ENCODE measurements at places on chromosomes 2 and 18.

GRCh38 chr18:10020171-10020570 is 106.4 kb downstream of the VAPA start:
- DNase-seq, result no peak

DNA sequence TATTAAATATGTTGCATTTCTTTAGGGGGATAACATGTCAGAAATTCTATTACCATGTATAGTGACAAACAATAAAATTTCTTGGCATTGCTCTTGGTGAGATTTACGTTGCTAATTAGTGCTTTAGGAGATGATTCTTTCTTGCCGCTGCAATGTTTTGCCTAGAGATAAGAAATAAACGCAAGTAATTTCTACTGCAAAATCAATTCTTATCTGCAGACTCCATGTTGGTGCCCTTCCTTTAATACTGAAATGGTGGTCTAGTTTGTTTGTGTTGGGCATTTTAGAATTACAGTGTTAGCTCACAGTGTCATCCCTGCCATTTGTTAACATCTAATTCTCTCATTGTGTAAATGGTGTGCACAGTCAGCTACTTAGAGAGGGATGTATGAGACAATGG is 34.6 kb downstream of the ASXL3 start:
- no peak for DNase-seq

GRCh38 chr18:27461957-27462356 is 276.8 kb upstream of the CHST9 start:
- no peak for DNase-seq

DNA sequence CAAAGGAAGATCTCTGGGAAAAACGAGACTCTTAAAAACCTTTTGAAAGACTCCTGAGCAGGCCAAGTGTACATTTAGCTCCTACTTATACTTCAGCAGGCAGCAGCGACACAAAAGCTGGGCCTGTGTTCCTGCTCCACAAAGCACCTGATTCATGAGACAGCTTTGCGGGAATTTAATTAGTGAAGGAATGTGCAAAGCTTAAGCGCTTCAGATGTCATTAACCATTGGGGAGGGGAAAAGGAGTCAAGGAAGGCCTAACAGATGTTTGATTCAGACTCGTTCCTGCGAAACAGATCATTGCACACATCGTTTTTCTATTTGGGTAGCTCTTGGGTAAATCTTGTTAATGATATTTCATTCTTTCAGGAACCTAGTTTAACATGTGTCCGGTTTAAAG is 125.9 kb downstream of the MAIP1 start:
- no peak for DNase-seq

DNA sequence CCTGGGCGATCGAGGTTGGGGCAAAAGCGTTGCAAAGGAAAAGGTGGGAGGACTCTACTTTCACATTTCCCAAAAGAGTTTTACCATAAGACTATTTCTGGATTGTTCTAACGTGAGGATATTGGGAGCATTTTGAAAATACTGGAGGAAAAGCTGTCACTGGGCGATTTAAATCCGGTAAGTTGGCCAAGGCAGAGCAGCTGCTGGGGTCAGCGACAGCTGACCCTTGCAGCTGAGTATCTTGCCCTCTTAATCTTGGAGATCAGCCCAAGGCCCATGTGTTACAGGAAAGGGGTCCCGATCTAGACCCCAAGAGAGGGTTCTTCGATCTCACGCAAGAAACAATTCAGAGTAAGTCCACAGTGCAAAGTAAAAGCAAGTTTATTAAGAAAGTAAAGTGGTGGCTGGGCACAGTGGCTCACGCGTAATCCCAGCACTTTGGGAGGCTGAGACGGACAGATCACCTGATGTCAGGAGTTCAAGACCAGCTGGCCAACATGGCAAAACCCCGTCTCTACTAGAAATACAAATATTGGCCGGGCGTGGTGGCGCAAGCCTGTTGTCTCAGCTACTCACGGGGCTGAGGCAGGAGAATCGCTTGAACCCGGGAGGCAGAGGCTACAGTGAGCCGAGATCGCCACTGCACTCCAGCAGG is 964 bp upstream of the ST3GAL5 start:
- DNase-seq, result no peak

GRCh38 chr2:47521666-47522285 is 118.8 kb downstream of the MSH2 start:
- peak; percentile 3 for DNase-seq

DNA sequence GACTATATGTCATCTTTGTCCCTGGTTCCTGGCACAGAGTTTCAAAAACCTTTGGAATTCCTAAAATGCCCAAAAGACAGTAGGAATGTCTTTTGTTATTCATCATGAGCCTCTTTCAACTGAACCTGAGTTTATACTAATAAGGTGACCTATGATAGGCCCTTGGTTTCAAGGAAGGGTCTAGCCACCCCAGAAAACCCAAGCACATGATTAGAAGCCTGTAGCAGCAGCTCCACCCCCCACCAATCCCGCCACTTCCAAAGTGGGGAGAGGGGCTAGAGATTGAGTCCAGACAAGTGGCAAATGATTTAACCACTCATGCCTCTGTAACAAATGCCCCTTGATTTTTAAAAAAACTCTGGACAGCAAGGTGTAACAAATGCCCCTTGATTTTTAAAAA is 56.8 kb downstream of the ADD2 start:
- no peak for DNase-seq

DNA sequence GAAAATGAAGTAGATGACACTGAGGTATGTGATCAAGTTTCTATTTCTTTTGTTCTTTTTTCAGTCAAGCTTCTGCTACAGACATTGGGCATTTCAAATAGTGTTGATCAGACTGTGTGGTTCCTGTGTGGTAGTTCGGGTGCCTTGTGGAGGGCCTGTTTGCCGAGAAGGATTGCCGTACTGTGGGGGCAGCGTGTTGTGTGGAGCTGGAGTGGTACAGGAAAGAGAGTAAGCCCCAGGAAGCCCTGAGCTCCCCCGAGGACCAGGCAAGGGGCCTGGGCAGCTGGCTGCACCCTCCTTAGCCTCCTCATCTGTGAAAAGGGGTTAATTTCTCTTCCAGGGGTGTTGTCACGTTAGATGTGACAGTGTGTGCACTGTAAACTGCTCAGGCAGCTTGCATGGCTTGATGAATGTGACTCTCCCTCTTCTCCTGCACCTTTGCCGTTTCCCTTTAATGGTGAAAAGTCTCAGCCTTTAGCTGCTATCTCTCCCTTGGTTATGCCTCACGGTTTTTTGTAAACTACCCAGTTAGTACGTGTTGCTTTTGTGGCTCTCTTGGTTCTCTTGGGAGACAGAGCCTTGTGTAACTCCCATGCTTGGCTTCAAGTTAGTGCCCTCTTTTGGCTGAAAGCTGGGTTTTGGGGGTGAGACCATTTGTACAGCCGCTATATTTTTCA is 19.5 kb downstream of the C2orf74 start:
- no peak for DNase-seq

- peak; percentile 31 for DNase-seq
Measured at GRCh38 chr2:198309673-198310280, 505.4 kb downstream of the PLCL1 start.

DNA sequence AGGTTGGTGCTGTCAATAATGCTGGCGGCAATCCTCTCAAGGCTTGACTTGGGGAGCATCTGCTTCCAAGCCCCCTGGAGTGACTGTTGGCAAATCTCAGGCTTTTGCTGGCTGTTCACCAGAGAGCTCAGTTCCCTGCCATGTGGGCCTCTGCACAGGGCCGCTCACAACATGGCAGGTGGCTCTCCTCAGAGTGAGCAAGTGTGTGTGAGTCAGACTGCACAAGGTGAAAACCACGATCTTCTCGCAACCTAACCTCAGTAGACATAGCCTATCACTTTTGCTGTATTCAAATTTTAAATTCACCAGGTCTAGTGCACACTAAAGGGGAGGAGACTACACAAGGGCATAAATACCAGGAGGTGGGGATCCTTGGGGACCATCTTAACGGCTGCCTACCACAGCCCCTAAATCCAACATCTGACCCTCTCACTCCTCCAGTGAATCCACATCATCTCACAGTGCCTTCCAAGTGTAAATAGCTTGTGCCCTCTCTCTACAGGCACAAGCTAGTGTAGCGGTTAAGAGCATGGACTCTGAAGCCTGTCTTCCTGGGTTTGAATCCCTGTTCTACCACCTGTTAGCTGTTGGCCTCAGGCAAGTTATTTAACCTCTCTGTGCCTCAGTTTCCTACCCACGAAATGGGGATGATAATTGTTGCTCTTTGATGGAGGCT is 187.7 kb upstream of the CXCR4 start:
- DNase-seq, result peak; percentile 58

GRCh38 chr18:43751835-43752234 is 474.5 kb upstream of the SYT4 start:
- DNase-seq, result no peak

GRCh38 chr18:22695674-22696073 is 237.5 kb upstream of the RBBP8 start:
- no peak for DNase-seq

GRCh38 chr18:36337679-36338402 is 40.3 kb downstream of the FHOD3 start:
- no peak for DNase-seq

GRCh38 chr2:226184540-226184939 is 615.1 kb downstream of the IRS1 start:
- DNase-seq, result no peak

- no peak for DNase-seq
Measured at GRCh38 chr2:23813438-23813837, 113.5 kb downstream of the ATAD2B start.

DNA sequence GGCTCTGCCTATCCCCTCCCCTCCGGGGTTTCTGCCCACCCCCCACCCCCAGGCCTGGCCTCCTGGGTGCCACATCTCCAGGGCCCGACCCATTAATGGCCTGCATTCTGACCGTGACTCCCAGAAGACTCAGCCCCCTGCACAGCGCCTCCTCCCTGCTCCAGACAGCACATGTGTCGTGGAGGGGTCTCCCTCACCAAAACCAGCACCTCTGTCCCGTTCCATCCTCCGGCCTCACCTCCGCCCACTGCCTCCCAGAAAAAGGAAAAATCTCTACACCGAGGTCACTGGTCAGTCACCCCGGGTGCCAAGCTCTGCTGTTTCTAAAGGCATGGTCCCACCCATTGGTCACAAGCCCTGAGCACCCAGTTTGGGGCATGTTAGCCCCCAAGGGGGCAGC is 65.2 kb downstream of the GBX2 start:
- DNase-seq, result no peak

DNA sequence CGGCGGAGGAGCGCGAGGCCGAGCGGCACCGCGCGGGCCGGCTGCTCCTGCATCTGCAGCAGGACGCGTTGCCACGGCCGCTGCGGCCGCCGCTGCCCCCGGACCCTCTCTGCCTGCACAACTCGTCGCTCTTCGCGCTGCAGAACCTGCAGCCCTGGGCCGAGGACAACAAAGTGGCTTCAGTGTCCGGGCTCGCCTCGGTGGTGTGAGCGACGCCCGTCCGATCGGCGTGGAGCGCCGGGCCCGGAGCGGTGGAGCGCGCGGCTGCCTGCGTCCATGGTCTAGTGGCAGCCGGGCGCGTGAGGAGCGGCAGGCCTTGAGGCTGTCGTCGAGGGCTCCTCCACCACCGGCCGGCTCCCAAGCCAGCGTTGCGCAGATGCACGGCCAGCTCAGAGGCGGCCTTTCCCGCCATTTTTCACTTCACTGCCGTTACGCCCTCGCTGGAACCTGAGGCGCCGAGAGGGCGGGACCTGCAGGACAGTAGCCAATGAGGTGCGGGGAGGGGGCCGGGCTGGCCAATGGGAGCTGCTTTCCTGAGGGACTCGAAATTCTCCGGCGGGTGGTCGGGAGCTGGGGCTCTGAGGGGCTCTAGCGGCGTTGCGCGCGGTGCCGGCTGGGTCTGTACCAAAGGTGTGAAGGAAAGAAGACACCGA is 1.9 kb downstream of the TLX2 start:
- peak; percentile 80 for DNase-seq

- no peak for DNase-seq
Measured at GRCh38 chr2:120863661-120864320, 128.1 kb downstream of the GLI2 start.

DNA sequence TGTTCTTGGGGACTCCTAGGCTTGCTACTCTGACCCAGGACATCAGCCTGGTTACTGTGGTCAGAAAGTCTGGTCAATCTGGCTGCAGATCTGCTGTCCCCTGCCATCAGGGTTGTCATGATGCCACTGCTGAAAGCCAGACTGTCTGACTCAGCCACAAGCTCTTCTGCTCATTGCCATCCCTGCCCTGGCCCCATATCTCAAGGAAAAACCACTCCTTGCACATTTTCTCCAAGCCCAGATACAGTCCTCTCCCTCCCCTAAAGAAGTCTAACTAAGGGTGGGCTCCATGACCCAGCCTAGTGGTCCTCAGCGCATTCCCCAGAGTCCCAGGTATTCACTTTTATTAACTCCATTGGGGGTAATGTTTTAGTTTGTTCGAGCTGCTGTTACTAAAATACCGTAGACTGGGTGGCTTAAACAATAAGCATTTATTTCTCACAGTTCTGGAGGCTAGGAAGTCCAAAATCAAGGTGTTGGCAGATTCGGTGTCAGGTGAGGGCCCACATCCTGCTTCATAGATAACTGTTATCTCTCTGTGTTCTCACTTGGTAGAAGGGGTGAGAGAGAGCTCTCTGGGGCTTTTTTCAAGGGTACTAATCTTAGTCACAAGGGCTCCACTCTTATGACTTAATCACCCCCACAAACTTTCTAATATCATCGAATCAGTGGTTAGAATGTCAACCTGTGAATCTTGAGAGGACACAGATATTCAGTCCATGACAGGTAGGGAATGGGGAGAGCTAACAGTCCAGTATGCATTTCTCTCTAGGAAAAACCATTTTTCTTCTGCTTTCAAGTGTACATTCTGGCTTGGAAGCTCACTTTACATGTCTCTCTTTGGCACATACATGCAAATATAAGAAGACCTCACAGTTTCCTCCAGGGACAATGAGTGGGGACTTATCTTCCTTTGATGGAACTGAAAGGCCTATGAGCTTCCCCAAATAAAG is 94.8 kb upstream of the CXCR4 start:
- DNase-seq, result peak; percentile 49

GRCh38 chr2:23814963-23815362 is 112.0 kb downstream of the ATAD2B start:
- no peak for DNase-seq

DNA sequence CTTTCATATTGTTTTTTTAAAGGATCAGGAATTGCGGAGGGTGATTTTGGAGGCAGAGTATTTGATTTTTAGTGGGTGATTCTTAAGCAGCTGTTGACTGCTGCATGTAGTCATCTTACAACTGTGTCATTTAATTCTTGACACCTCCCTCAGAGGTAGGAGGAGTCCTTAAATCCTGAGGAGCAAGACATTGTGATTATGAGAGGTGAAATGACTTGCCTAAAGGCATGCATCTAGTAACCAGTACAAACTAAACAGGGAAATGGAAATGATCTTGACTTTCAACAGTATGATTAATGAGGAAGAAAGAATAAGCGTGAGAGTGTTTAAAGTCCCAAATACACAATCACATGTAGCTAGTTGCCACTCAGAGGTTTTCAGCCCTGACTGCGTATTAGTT is 440.7 kb downstream of the THSD7B start:
- DNase-seq, result no peak

GRCh38 chr2:218648787-218649100 is 10.7 kb downstream of the ZNF142 start:
- DNase-seq, result no peak

DNA sequence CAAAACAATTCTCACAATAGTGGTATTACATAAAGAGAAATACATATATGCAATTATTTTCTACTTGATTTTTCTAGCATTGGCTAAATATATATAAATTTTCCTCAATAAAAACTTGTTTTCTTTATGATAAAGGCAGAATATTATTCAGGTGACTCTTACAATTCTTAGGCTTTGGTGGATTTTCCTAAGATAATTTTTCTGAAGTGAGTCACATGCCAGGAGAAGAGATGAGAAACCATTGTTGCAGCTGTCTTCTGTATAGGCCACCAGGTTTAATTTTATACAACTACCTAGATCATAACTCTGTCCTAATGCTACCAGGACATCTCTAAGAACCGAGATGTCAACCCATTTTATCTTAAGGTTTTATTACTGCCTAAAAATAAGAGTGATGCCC is 552.4 kb upstream of the CDH2 start:
- no peak for DNase-seq

- no peak for DNase-seq
Measured at GRCh38 chr2:88683160-88684021, 8.1 kb upstream of the RPIA start.
